ENCODE measurements at places on chromosomes 11 and 22.

DNA sequence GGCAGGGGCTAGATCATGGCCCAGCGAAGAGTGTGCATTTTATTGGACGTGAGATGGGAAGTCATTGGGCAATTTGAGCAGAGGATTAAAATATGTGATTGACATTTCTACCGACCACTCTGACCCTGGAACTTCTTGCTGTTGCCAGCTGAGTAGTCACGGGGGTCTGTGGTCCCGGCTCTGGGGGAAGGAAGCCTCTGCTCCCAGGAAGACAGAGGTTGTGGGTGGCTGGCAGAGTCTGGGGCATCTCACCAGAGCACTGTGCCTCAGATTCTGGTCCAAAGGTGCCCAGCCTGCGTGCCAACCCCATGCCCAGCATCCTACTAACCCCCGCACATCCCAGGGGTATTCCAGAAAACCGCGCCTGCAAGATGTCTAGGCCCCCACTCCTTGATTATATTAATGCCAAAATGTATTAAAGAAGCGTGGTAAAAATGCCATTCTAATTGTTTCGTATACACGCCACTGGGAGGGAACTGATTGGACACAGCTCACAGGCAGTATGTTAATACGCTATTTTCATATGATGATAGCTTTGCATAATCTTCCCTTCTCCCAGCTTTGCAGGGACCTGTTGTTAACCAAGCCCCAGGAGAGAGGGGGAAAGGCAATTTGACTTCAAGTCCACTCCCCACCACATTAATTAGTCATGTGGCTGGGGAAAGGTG, 25.3 kb upstream of the LMO1 start:
- no peak for DNase-seq

DNA sequence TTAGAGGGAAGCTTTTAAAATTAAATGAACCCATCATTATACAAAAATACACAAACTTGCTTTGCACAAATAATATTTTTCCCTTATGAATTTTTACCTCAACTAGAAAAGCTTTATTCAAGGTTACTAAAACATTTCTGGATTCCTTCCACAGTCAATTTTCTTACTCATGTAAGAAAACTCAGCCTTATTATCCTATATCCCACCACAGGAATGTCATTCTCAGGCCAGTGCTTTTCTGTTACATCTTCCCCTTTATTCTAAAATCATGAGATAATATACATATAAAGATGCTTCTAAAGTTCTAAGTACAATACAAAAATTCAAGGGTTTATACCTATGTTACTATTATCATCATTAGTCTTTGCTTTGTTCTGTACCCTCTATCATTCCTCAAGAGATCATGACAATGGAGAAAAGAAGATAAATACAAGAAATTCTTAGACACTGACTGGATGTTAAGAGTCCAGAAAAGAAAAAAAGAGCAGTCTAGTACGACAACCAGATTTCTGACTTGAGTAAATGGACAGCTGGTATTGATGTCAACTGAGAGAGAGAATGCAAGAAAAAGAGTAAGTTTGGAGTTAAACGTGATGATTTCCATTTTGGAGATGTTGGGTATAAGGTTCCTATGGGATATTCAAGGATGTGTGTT, 60.3 kb downstream of the MTMR2 start:
- no peak for DNase-seq

- DNase-seq: no peak
Measured at GRCh38 chr11:87036756-87037449, 831 bp upstream of the TMEM135 start.

DNA sequence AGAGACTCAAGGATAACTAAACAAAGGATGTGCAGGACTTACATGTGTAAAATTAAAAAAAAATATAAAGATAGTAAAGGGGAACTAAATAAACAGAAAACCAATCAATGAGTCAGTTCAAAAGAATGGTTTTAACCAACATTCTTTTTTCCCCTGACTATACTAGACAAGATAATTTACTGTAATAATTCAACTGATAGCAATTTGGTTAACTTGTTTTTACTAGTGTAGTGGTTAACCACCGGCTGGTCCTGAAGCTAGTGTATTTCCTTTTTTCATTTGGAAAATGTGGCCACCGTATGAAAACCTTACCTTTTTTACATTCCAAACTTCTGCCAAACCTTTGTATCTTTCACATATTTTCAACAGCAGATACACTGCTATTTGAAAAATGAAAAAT, 123.1 kb downstream of the ARHGAP42 start:
- no peak for DNase-seq

GRCh38 chr22:42769574-42770447, 49.1 kb upstream of the A4GALT start:
- DNase-seq: no peak

DNA sequence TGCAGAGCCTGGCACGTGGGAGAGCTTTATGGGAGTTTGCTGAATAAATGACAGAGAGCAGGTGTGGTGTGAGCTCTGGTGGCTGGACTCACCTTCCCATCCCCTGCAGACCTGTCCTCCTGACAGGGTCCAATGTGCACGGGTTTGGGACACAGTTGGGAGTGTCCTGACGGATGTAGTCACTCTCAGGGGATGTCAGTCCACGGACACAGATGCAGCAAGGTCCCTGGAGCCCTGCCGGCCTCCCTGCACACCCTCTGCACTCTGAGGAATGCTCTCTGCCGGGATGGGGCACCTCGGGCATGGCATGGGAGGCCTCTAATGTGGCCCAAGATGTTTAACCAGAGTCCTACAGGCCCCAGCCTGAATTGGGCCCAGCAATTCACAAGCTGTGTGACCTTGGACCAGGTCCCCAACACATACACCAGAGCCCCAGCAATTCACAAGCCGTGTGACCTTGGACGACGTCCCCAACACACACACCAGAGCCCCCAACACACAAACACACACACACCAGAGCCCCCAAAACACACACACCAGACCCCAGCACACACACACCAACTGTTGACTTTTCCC, 30.0 kb upstream of the RFPL3 start:
- DNase-seq: no peak

DNA sequence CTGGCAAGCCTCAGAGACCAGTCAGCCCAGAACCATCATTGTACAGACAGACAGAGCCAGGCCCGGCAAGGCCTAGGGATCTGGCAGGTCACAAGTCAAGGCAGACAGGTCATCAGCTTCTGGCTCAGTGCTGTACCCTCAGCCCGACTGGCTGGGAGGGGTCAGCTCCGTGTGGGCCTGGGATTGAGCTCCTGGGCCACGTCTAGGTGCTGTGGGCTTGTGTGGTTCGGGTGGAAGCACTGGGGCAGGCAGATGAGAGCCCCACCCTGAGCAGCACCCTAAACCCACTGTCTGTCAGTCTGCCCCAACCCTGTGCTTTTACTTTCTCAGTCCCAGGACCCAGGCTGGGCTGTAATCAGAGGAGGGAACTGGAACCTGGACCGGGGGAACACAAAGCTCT, 26.9 kb upstream of the P2RY2 start:
- no peak for DNase-seq

Measured in activated CD4-positive, alpha-beta T cell treated with anti-CD3 and anti-CD28 coated beads, Interleukin-2, amount 50 U/mL, for 16 hours (primary cell).